Hypothalamus (tissue), 51 donors: ENCODE measurements at places on chromosomes 7 and 10.

DNA sequence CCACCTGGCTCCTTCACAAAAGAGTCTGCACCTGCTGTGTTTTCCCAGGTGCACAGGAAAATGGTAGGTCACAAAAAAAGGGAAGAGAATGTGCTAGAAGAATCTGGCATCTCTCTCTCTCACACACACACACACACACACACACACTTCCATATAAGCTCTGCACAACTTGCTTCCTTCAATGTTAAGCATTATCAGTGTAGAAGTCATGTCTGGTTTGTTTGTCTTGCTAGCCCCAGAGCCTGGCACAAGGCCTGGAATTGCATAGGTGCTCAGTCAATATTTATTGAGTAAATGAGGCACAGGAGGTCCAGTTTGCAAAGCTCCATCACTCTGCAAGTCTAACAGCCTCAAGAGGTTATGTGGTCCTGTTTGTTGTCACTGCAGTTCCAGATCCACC is 867.3 kb upstream of the AUTS2 start:
- no peak for DNase-seq

GRCh38 chr10:5685764-5686240 is 1.2 kb downstream of the TASOR2 start:
- no peak for DNase-seq

GRCh38 chr7:127872122-127872521 is 159.1 kb downstream of the LRRC4 start:
- DNase-seq = no peak

DNA sequence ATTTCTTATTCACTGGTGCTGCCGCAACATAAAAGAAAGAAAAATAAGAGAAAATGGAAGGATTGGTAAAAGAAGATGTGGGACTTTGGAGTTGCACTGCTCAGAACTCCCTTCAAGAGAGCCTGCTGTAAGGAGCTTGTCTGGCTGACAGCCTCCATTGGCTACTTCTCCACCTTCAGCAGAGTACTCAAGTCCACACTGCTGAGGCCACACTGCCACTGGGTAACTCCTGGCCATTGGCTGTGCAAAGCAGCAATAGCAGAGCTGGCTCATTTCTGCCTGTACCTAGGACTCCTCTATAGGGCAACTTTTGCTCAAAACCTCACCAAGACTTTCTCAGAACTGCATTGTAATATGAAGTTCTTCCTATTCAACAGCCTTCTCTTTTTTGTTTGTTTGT is 38.7 kb upstream of the PCLO start:
- DNase-seq = no peak

DNA sequence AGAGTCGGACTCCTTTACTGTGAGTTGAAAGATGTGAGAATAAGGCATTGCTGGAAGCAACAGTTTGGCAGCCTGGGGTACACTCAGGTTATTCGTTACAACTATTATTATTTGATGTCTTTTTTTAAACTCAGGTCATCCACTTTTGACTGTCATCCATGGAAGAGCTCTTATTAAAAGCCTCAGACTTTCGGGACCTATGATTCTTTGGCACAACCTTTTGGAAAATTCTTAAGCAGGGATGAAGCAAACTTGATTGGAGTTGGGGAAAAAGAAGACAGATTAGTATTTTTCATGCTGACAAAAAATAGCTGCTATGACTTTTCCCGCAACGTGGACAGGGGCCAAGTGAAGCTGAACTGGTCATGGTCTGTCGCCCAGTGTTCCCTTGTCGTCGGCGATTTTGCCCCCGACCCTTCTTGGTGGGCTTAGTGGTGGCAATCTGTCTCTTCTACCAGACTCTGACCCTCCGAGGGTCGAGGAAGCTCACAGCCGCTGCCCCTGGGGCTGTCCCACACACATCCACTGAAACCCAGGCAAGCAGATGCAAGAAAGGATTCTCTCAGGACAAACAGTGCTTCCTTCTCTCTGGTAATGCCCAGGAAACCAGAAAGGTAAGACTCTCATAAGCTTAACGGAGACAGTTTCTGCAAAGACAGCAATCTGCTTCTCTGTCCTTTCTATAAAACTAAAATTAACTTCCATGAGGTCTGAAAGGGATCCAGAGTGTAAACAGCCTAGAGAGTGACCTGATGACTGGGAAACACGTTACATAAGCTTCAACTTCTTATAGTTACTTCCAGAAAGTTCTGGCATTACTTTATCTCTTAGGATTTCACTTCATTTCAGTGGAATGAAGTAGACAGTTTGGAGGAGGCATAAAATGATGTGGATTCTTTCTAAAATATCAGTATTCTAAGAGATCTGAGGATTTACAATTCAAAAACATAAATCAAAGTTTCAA is 1.0 kb downstream of the CPED1 start:
- DNase-seq = no peak

DNA sequence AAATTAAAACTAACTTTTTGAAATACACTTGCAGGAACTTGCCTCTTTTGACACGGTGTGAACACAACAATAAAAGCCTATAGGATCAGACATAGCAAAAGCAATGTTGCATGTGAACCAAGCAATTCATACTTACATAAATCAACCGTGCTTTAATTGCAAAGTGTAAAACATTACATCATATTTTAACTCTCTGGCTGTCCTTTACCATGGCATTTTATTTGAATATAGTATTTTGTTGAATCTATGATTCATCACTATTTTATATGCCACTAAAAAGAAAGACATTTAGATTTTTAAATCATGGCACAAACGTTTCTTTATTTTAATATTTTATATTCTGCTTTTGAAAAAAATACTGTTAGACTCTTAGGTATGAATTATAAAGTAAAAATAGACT is 757.0 kb upstream of the KCND2 start:
- no peak for DNase-seq

GRCh38 chr10:12419262-12419847 is 70.0 kb downstream of the CAMK1D start:
- no peak for DNase-seq

DNA sequence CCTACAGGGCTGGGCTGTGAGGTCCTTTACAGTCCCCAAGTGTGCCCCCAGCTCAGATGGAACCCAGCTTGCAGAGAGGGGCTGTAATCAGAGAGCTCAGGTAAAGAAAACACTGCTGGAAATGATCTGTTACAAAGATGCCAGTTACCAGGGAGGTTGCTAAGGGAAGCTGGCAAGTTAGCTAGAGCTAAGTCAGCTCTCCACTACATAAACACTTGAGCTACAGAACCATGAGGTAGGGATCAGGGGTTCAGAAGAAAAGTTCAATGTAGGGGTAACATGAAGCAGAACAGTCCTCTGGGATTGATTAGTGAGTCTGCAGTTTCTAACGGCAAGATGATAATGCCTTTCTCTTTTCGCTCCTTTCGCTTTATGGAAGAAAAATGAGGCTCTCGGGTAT is 53.1 kb upstream of the TM9SF3 start:
- DNase-seq = no peak

GRCh38 chr7:11346302-11346701 is 372.6 kb downstream of the PHF14 start:
- DNase-seq = no peak

DNA sequence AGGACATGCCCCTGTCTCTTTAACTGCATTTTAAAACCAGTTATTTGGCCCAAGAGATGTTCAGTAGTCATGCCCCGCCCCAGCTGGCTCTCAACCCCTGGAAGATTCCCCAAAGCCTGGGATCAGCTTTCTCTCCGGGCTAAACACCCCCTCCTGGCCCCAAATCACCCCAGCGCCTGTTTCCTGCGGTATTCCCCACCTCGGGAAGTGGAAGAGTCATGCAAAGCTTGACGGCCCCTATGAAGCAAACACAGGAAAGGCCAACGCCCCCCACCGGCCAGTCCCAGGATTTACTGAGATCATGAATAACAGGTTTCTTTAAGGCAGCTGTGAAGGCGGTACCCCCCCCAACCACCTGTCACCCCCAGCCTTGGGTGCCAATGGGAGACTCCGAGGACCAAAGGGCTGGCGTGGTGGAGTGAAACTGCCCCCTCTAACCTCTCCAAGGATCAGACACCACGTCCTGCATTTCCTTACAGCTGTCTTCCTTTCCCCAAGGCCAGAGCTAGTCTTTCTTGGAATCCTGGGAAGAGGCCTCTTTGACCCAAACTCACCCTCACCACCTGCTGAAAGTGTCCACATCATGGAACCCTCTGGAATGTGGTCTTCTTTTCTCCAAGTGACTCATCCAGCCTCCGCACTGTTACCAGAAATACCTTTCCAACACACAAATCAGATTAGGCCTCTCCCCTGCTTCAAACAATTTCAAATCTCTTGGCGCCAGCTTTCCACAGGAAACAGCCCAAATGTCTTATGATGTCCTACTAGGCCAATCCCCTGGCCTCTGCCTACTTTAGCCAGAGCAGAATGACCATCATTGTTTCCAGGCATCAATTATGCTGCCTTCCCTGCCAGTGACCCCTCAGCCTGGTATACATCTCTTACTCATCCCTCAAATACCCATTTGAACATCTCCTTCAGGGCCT is 301.5 kb downstream of the ZEB1 start:
- no peak for DNase-seq

- no peak for DNase-seq
Observed at GRCh38 chr10:44935966-44936295, 23.7 kb upstream of the RASSF4 start.

DNA sequence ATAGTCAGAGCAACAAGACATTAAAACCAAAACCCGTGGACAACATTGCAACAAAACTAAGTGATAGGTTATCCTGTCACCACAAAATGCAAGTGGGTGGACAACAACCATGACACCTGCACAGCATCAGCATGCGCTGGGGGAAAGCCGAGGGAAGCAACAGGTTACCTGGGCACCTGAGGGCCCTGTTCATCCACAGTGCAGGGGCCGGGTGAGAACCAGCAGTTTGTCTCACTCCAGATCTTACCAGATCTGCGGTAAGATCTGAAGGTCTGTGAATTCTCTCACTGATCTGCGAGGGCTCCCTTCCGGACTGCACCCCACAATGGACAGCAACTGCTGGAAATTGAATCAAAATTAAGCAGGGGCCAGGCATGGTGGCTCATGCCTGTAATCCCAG is 30.5 kb upstream of the GRID1 start:
- no peak for DNase-seq

DNA sequence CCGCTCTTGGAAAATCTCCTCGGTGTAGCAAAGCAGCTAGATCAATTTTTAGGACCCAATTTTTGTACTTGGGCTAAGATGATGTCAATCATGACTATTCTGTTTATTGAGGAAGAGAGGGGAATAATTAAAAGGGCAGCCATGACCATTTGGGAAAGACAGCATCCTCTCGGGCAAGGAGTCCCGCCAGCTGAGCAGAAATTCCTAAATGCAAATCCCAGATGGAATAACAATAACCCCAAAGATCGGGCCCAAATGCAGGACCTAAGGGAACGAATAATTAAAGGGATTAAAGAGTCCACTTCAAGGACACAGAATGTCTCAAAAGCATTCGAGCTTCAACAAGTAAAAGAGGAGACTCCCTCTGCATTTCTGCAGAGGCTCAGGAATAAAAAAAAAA is 18.7 kb downstream of the COL17A1 start:
- no peak for DNase-seq

GRCh38 chr7:90613088-90613498 is 17.0 kb downstream of the CDK14 start:
- DNase-seq = no peak

DNA sequence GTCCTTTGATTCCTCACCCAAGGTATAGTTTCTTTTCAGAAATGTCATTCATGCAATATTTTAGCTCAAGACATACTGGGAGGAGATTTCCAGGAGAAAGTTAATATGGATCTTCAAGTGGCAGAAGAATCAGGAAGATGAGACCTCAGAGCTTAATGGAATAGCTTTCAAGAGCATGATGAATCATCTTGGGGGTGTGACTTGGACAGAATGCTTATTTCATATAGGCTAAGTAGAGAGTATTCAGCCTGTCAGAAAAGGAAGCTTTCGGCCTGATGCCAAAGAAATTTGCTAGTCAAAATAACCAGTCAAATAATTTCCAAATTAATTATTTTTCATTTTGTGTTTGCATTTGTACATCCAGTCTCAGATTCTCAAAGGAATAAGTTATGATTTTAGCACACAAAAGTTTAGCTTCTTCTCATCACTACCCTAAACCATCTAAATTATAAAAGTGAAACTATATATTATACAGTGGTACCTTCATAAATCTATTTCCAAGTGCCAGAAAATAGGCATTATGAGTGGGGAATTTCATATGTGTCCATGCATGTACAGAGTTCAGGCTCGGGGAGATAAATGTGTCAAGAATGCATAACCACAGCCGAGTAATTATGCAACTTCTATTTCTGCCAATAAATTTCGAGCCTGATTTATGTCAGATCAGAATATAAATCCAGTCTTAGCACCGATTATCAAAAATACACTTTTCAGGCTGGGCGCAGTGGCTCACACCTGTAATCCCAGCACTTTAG is 27.3 kb upstream of the CALD1 start:
- no peak for DNase-seq

- DNase-seq = no peak
Observed at GRCh38 chr10:59801171-59801570, 47.9 kb upstream of the MRLN start.

DNA sequence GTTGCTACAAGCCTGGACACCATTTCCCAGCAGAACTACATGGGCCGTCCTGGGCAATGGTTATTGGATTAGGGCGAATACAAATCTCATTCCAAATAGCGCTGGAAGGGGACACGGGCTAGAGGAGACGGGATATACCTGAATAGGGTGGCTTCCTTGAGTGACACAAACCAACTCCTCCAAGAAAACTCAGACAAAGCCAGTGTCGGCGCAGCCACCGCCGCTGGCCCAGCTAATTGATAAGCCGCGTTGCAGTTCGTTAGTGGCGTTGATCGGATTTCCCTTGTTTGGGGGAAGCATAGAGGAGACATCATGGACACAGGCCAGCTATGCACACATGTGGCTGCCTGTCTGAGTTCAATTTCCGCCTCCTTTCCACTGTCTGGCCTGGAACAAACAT is 55.7 kb downstream of the EBF3 start:
- DNase-seq = no peak

DNA sequence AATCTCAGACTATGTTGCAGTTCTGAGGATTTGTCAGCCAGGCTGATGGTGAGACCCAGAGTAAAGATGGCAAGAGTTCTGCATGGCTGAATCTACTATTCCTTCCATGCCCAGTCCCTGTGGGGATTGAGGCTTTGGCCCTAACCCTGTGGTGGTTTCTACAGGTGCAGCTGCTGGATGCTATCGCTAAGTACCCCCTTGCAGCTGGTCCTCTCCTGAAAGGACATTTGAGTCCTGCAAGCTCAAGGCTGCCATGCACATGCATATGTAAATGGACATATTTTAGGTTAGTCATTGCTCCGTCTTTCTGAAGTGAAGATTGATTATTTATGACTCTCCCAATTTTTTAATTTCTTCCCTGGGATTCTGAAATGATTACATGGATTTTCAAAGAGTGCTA is 1122.2 kb upstream of the CELF2 start:
- DNase-seq = no peak

GRCh38 chr10:633279-634245 is 55.9 kb downstream of the DIP2C start:
- no peak for DNase-seq

DNA sequence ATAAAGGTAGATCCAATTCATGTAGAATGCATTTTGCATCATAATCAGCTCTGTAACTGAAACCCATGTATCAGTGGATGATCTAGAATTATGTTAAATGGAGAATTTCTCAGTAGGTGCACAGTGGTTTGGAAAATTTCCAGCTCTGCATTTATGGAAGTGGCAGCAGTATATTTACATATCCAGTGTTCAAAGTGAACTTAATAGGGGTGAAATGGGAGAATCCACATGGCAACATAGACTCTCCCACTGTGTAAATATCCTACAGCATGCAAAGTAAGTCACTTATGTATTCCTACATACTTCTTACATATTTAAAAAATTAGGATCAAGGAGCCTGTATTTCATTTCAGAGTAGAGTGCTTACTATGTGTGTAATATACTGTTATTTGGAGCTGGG is 35.3 kb downstream of the CDC14C start:
- no peak for DNase-seq
